ENCODE measurements at places on chromosomes 6 and 20. TPM values are rescaled to one million over a fixed set of nuclear protein-coding genes. Genes with fewer than 3 reads are reported as not detected.

DNA sequence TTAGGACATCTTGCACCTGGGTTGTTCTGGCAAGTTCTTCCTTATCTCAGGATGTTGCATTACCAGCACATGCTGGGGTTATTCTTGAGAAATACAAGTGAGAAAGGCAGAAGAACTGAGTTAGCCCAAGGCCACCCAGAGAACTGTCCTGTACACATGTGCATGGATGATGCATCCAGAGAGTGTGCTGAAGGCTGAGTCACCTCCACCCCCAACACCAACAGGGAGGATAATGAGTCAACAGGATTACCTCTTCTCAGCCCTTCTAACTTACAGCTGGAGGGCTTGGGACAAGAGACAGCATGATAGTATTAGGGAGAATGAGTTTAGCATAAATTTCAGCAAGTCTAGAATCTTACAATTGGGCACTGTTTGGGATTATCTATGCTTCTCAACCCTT, 8.5 kb downstream of the SCGN start:
- peak; percentile 57 for DNase-seq

Gene KIF25
- total RNA-seq, result 0.51 TPM

GRCh38 chr6:105855433-105855832, 230.7 kb upstream of the PRDM1 start:
- DNase-seq, result no peak

Gene HSPA1L
- 1.0 TPM for total RNA-seq

- no peak for DNase-seq
These were observed 11.1 kb upstream of the FOXS1 start for GRCh38 chr20:31856516-31856915.

DNA sequence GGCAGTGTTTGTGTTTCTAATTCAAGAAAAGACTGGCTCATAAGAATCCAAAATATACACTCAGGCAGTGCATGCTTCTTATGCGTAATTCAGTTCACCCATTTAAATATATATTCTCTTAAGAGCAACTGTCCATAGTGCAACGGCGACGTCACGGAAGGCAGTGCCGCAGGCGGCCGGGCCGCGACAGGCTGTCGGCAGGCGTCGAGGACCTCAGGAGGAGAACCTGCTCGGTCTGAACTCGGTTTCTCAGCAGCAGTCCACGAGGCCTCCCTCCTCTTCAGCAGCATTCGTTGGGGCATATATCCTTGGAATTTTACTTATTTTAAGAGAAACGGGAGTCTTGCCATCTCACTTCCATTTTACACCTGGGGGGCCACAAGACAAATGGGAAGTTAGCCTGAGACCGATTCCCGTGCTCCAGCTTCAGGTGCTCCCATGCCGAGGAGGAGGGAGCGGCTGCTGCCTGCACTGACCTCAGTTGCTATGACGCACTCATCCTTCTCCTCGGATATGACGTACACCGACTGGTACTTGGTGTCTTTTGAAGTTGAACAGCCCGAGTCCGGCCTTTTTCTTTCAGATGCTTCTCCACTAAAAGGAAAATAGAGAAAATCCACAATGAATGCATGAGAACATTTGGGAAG, 8.2 kb downstream of the DLL1 start:
- DNase-seq, result no peak

DNA sequence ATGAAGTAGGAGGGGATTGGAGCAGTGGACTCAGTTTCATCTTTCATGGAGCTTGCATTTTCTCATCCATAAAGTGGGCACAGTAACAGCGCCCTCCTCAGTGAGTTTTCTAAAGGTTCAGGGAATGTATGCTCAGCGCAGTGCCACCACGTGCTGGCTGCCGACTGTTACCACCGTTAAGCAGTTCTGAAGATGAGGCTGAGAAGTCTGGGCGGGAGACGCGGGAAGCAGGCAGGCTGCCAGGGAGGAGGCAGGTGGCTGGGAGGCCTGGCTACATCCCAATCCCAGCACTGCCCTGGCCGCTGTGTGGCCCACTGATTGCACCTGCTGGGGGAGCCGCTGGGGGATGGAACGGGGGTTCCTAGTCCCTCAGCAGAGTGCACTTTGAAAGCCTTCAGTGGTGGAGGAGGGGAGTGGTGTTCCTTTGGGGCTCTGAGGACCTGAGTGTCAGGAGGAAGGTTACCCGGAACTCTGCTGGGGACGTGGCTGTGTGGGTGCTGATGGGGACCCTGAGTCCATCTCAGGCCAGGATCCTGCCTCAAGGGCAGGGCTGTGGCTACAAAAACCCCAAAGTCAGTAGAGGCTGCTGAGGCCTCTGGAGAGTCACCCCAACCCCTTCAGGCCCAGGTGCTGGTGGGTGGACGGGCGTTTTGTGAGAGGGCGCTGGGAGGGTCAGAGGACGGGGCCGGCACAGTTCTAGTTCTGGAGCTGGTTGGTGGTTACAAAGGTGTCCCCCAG, 28.0 kb upstream of the PHACTR3 start:
- no peak for DNase-seq

DNA sequence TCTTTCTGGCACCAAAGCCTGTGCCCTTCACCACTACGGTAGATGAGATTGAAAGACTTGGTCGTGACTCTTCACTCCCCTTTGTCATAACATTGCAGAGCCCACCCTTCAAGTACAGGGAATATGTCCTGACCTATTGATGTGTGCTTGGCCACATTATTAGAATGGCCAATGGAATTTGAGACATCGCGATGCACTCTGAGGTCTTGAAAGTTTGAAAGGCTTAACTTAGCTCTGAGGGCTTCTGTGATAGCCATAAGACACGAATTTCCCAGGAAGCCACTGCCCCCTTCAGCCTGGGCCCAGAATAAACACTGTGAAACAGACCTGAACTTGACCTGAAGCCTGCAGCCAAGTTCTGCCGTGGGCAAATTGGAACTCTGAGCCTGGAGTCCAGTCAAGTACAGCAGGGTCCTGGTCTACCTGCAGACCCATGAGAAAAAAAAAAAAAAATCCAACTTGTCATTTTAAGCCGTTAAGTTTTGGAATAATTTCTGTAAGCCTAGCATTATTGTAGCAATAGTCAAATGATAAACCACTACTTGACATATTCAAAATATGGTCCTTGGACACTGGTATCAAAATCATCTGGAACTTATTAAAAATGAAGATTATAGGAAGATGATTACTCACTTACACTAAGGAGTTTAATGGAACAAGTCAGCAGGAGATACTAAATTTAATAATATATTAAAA, 36.9 kb upstream of the TRAF3IP2 start:
- peak; percentile 50 for DNase-seq

DNA sequence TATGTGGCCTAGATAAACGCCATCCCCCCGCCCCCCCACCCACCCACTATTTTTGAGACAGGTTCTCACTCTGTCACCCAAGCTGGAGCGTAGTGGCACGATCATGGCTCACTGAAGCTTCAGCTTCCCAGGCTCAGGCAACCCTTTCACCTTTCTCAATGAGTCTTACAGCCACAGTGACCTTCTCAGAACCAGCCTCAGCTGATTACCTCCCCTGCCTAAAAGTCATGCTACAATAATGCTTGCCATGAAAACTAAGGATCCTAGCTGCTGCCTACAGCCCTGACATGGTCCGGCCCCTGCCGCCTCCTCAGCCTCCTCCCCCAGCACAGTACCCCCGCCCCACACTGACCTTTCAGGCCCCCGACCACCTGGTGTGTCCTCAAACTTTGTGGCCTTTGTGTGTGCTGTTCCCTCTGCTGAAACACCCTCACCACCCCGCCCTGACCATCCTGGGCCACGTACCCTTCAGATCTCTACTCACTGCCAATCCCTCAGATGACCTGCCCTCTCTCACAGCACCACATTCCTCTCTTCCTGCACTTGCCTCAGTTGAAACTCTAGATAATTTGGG, 31.3 kb downstream of the PNPLA1 start:
- DNase-seq, result no peak

DNA sequence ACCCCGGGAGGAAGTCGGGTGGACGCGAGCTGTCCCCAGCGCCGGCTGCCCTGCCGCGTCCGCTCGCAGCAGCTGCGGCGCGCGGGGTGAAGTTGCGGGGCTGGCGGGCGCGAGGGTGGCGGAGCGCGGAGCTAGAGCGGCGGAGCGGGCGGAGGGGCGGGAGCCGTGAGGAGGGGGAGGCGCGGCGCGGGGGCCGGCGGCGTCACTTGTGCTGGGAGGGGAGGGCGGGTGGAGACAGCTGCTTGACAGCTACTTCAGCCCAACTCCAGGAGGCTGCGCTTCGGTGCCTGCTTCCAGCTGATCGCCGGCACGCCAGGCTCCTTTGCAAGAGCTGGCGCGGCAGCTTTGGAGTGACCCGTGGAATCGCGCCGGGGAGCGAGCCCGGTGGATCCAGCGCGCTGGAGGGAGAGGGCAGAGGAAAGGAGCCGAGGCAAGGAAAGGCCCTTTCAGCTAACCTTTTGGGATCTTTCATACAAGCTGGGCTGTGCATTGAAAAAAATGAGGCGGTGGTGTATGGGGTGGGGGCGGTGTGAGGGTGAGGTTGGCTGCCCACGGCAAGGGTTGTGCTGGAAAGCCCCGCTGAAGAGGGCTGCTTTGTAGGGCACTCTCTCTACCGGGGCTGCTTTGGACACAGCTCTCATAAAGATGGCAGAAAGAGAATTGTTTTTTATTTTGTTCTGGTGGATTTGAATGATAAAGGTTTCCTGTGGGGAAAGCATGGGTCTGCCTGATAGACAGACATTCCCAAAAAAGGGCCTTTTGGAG, 24.6 kb downstream of the RIPOR2 start:
- no peak for DNase-seq

- DNase-seq, result no peak
These were observed 8.6 kb downstream of the IPCEF1 start for GRCh38 chr6:154347981-154348380.

Gene NELFCD
- total RNA-seq, result 44.2 TPM

Gene ADIG
- not detected for total RNA-seq

DNA sequence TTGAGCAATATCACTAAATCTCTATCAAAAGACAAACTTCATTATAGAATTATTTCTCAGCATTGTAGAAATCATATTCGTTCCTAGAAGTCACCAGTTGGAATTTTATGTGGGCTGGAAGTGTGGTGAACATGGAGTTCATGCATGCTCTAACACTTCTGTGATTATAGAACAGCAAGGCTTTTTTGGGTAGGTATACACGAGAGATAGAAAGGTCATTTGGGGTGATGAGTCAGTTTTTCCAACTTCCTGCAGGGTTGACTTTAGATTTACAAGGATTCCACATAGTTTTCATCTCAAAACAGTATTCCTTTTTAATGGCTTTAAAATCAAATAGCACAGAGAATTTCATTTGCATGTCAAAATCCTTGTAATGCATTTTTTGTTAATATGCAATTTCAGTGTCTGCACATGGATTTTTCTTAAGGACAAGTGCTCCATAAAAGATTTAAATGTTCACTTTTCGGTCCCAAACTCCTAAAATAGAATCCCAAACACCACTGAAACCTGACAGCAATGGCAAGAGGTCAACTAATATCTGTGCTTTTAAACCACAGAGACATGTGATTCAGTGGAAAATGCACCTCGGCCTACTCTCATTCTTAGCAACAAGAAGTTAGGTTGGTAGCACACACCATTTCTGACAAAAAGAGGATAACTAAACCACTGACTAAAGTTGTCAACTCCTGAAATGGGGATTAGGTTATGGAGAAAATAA, 211.0 kb downstream of the MOXD1 start:
- DNase-seq, result peak; percentile 13
